Activated B cell treated with CpG ODN at 0.5 μM for 24 hours (primary cell): ENCODE measurements at places on chromosomes 11 and 22.

DNA sequence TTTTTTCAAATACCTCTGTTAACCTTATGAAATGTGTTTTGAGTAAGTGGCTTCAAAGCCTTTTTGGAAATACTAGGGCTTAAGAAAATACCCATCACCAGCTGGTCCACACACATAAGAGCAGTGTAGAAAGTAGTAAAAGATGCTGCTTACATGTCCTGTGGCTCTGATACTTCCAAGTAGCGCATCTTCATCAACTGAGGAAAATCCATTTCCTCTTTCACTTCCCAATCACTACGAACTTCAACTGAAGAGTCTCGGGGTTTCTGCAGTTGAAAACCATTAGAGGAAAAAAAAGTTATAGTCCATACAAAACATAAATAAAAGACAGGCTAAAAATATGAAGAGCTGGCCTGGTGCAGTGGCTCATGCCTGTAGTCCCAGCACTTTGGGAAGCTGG, 8.5 kb downstream of the EIF3D start:
- no peak for DNase-seq

DNA sequence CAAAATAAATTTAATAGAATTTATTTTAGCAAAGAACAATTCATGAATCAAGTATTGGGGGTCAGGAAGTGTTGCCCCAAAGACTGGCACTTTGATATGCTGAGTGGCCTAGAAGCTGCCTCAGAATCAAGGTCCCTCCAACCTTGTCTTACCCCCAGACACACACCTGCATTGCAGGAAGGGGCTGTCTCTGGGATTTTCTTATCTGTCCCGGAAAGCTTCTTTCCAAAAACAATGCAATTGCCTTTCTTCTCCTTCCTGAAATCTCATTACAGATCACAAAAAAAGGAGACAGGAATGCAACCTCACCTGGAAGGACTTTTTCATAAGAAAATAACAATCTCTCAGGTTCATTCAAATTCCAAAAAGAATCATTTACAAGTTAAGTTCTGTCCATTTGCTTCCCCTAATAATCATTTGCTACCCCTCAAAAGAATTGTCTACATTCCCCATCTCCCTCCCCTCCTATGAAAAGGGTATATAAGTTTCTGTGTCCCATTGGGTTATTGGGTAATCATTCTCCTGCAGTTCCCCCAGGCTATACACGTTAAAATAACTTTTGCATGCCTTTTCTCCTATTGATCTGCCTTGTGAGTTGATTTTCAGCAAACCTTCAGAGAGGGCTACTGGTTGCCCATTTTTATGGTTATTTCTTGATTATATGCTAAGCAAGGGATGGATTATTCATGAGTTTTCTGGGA, 21.3 kb downstream of the OR10A6 start:
- DNase-seq = no peak

DNA sequence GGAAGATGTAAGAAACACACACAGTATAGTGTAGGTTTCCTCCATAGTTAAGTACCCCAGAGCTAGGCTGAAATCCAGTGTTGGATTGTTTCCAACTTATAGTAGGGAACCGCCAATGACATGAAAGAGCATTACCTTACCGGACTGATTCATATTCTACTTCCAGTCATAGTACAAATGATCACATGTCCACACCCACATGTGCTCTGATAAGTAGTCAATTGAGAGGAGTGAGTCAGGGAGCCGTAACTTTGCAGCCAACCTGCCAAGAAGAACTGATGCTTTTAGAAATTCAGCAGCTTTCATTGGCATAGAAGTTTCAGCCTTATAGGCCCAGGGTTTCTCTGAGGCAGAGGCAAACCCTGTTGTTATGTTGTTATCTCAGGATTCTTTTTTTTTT, 240.6 kb downstream of the ETS1 start:
- DNase-seq = no peak

- DNase-seq = no peak
These were observed 22.1 kb upstream of the MMP7 start for GRCh38 chr11:102552447-102553194.
